AG04449 (cell line): ENCODE measurements at places on chromosomes 6 and 20.

DNA sequence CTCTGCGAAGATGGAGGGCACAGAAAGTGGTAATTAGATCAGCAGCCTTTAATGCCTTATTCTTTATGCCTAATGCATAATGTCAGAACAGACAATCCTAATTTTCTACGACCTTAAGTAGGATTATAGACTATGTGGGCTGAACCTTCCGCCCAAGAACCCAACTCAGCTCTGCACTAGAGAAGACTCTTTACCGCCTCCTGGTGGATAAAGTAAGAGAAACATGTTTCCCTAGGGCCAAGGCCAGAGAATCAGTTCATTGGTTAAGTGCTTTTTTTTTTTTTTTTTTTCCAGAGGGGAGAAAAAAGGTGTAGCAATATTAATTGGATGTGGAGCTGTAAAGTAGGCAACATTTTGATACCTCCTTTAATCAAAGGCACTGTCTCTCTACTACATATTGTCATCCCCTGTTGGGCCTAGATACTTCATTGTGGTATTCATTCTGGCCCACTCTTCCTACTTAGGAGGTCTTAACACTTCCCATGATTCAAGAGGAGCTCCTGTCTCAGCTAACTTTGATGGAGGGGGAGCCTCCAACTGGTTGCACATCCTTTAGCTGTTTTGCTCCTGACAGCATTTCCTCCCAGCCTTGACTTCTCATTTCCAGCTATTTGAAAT lies 124.9 kb upstream of the NRN1 start:
- DNase-seq = no peak

- DNase-seq = no peak
Measured at GRCh38 chr6:121847806-121848522, 412.5 kb downstream of the GJA1 start.

DNA sequence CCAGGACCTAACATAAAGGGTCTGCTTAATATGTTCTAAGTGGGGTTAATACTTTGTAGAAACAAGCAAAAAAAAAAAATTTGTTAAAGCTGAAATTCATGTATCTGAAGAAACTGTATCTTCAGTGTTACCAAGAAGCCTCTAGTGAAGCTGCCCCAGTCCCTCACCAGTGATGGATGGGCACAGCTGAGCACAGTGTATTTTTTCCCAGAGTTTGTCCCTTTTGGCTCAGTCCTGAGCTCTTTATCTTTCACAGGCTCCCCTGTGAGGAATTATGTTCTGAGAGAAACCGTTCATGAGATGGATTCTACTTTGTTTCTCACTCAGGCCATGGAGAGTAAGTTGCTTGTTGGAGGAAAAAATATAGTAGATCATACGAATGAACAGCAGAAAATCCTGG lies 38.4 kb downstream of the KIF3B start:
- DNase-seq = no peak

- DNase-seq = no peak
Measured at GRCh38 chr6:155455766-155456165, at the start of gene NOX3. TSS of gene NOX3 (minus strand) at chr6:155455839. CDS start at chr6:155455800, 39 bp downstream.

DNA sequence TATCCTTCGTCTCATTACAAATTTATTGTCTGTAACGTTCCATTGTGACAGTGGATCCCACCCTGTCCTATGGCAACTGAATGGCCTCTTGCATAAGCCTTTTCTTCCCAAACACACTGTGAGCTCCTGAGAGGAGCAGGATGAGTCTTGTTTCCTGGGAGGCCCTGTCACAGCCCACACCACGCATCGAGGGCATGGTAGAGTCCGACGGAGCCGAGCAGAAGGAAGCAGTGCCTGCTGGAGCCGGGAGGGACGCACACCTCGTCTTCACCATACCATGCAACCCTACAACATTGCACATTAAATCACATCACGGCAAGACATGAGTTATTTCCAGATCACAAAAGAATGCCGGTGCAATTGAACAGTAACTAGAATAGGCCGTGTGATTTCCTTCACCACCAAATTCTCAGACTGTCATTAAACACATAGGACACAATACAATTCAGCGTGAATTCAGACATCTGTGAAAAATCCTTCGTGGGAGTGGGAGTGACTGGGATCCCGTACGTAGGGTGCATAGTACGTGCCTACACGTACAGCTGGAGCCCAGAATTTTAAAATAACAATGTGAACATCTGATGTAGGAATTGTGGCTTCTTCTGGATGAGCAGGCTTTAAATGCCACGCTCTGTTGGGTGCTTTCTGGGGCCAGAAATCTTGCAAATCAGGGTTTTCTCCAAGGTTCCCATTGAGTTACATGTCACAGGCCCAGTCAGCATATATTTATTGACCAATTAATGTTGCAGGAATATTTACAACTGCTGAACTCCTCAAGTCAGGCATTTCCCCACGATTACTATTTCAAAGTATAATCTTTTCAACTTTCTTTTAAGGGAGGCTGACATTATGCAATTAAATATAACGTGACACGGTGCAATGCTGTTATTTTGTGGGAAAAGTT lies 201.8 kb downstream of the TTLL2 start:
- no peak for DNase-seq

GRCh38 chr6:129253727-129254126 lies 370.8 kb downstream of the LAMA2 start:
- no peak for DNase-seq

- DNase-seq = no peak
Measured at GRCh38 chr6:14290041-14290771, 172.6 kb downstream of the CD83 start.

- DNase-seq = no peak
Measured at GRCh38 chr6:15709651-15710269, 46.9 kb upstream of the DTNBP1 start.

DNA sequence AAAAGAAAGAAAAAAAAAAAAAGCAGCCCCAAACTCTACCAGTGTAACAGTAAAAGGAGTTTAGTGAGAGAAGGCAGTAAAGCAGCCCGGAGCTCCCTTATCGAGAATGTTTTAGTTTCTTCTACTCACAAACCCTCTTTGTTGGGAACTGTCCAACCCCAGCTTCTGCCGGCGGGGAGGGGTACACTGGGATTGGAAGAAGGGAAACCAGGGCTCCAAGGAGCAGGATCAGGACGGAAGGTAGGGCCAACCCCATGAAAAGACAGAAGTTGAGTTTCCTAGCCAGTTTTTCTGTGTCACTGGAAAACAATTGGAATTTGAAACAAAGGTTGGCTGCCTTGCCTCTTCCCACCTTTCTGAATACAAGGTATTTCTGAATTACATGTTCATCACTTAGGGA lies 66.0 kb downstream of the KIZ start:
- no peak for DNase-seq

DNA sequence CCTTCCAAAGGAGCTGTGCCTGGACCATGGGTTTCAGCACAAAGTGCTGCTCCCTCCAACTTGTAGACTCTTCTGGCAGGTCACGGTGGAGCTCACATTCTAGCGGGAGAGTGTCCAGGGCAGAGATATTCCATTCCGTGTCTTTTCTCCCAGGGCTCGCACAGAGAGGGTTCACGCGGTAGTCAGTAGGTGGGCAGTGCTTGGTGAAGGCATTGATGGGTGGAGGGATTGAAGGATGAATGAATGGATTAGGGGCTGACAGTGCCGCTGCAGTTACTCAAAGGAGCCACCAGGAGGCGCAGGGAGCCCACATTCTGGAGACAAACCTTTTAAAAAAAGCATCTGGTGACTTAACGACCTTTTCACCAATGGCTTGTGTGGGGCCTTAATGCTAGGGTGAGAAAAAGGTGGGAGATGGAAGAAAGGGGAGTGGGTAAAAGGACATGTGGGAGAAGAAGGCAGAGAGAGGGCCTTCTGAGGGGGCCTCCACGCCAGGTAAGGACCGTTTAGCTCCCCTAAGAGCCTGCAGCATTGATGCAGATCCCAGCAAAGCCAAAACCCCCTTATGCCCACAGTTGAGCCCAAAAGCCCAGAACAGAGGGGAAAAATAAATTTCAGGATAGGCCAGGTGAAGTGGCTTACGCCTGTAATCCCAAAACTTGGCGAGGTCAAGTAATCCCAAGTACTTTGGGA lies 17.5 kb upstream of the FAM110A start:
- no peak for DNase-seq

DNA sequence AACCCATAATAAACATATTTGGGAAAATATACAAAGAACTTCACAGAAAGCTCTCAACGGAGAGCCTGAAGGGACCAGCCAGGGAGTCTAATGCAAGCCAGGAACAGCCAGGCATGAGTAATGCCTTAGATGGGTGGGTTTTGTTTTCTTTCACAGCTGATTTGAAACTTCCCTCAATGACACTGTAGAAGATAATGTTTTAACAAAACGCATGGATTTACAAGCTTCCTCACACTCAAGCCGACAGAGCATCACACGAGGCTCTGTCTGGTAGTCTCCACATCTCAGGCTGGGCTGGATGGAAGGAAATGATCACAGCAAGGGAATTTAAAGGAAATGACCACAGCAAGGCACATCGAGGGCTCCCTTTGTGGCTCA lies 113.9 kb downstream of the GMPR start:
- no peak for DNase-seq

- no peak for DNase-seq
Measured at GRCh38 chr20:31653561-31653960, 15.8 kb downstream of the COX4I2 start.

GRCh38 chr20:17835240-17835933 lies 133.2 kb downstream of the SNX5 start:
- no peak for DNase-seq

GRCh38 chr6:164185471-164185871 lies 771.0 kb downstream of the QKI start:
- no peak for DNase-seq

- DNase-seq = no peak
Measured at GRCh38 chr6:78089531-78089930, 436.7 kb downstream of the MEI4 start.

GRCh38 chr6:150667359-150667758 lies 67.7 kb downstream of the PLEKHG1 start:
- DNase-seq = no peak

- DNase-seq = no peak
Measured at GRCh38 chr20:53296451-53297153, 297.0 kb downstream of the ZNF217 start.
